Chondrocyte (in vitro differentiated cells): ENCODE measurements at places on chromosomes 7 and 10. TPM values are rescaled to one million over a fixed set of nuclear protein-coding genes. Genes with fewer than 3 reads are reported as not detected.
A peak's percentile ranks its signal among the peaks of the same experiment; 100 is the strongest.

AOAH gene
- not detected in 3 replicates for total RNA-seq

C10orf143 gene
- 2.5 to 6.2 TPM (median 2.6 TPM) in 3 replicates for total RNA-seq

GPR158 gene
- total RNA-seq, result 0.08 to 0.39 TPM (median 0.10 TPM) in 3 replicates

SKAP2 gene
- 4.8 to 10.1 TPM (median 5.8 TPM) in 3 replicates for total RNA-seq

ATOH7 gene
- total RNA-seq, result not detected in 3 replicates

RAB19 gene
- total RNA-seq, result not detected in 3 replicates

NFKB2 gene
- 29.4 to 38.0 TPM (median 35.9 TPM) in 3 replicates for total RNA-seq

NRG3 gene
- total RNA-seq, result not detected in 3 replicates

- no peak for DNase-seq
- no peaks in the 10 kb centered on the region for H3K36me3 ChIP-seq
- H3K4me1 ChIP-seq, result peaks cover 6% of the 10 kb centered on the region
- no peak overlapping the region for H3K4me3 ChIP-seq
Observed at GRCh38 chr10:52746169-52746568, 26.4 kb downstream of the MBL2 start.

GRCh38 chr7:27172315-27172774, 1.8 kb downstream of the HOXA10 start:
- H3K36me3 ChIP-seq, result peaks cover 7% of the 10 kb centered on the region
- DNase-seq, result peak; percentile 67
- no peak overlapping the region for H3K4me3 ChIP-seq
- peaks cover 11% of the 10 kb centered on the region for H3K4me1 ChIP-seq

GRCh38 chr7:138072726-138073125, 3.5 kb upstream of the AKR1D1 start:
- no peak overlapping the region for H3K4me3 ChIP-seq
- DNase-seq, result no peak
- H3K4me1 ChIP-seq, result no peaks in the 10 kb centered on the region

DNA sequence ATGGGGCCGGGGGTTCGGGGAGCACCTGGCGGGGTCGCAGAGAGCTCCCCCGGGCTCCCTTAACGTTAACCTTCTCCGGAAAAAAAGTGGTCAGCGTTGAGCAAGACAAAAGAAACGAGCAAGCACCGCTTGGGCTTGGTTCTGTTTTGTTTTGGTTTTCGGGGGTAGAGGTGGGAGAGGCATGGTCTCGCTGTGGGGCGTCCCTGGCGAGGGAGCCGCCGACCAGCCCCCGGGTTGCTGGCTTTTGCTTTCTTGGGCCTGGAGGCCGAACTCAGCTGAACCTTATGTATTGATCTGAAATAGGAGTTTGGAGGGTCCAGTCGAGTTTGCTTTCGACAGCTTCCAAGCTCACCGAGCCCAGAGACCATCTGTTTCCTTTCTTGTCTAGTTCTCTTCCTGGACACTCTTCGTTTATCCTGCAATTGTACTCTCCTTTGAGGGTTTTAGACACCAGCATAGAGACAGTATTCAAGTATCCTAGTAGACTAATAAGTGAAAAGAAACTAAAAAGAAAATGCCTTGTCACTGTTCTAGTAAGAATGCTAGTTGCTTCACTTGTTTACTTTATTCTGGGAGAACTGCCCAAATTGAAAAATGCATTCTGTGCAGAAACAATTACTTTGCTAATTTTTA, 980 bp downstream of the FHIP2A start:
- peak overlapping the region; percentile 96 for H3K4me3 ChIP-seq
- DNase-seq, result no peak
- peaks cover 4% of the 10 kb centered on the region for H3K36me3 ChIP-seq
- H3K27me3 ChIP-seq, result no peaks in the 10 kb centered on the region
- peaks cover 65% of the 10 kb centered on the region for H3K4me1 ChIP-seq

GRCh38 chr10:88992921-88993524, 2.4 kb downstream of the FAS start:
- H3K36me3 ChIP-seq, result no peaks in the 10 kb centered on the region
- H3K4me3 ChIP-seq, result no peak overlapping the region
- no peak for DNase-seq
- peak overlapping the region; percentile 27 for H3K27ac ChIP-seq
- H3K27me3 ChIP-seq, result no peaks in the 10 kb centered on the region
- H3K4me1 ChIP-seq, result peaks cover 35% of the 10 kb centered on the region

GRCh38 chr7:111174510-111174909, 83.6 kb downstream of the LRRN3 start:
- H3K4me1 ChIP-seq, result peaks cover 13% of the 10 kb centered on the region
- H3K27ac ChIP-seq, result no peak overlapping the region
- H3K4me3 ChIP-seq, result no peak overlapping the region
- peaks cover 2% of the 10 kb centered on the region for H3K36me3 ChIP-seq
- no peaks in the 10 kb centered on the region for H3K27me3 ChIP-seq

DNA sequence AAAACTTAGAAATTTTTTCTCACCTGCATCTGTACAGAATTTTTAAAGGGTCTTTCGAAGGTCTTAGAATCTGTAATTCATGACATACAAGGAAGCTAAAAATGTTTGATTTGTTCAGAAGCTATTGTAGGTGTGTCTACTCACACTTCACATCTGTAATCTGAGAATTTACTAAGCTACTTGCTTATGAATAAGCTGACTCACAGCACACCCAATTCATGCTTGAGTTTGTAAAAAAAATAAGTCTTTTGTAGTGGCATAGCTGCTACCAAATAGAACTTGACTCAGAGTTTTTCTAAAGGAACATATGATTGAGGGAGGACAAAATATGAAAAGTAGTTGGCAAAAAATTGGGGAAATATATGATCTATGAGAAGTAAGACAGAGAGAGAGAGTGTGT, 12.7 kb upstream of the AGR2 start:
- no peak overlapping the region for H3K4me3 ChIP-seq
- H3K27ac ChIP-seq, result peak overlapping the region; percentile 1
- H3K36me3 ChIP-seq, result peaks cover 1% of the 10 kb centered on the region
- H3K27me3 ChIP-seq, result no peaks in the 10 kb centered on the region
- peaks cover 37% of the 10 kb centered on the region for H3K4me1 ChIP-seq

GRCh38 chr10:74888962-74889661, 62.7 kb downstream of the KAT6B start:
- no peaks in the 10 kb centered on the region for H3K27me3 ChIP-seq
- no peak overlapping the region for H3K27ac ChIP-seq
- DNase-seq, result no peak
- no peaks in the 10 kb centered on the region for H3K36me3 ChIP-seq

DNA sequence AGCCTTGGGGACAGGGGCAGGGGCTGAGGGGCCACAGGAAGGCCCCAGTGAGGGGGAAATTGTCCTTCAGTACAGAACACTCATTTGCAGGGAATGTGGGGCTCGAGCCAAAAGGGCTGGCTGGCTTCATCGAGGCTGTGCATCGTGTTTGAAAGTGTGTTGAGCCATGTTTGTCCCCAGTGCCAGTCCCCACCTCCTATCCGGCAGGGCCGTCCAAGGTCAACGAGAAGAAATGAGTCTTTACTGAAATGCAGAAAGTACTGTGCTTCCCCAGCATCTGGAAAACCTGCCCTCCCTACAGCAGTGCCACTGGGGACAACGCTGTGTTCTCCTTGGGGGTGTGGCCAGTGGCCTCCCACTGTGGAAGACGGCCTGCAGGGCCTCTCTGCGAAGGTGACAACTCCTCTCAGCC, 214.1 kb downstream of the KLF6 start:
- no peak for DNase-seq
- H3K27ac ChIP-seq, result peak overlapping the region; percentile 17
- no peak overlapping the region for H3K4me3 ChIP-seq
- H3K36me3 ChIP-seq, result no peaks in the 10 kb centered on the region

DNA sequence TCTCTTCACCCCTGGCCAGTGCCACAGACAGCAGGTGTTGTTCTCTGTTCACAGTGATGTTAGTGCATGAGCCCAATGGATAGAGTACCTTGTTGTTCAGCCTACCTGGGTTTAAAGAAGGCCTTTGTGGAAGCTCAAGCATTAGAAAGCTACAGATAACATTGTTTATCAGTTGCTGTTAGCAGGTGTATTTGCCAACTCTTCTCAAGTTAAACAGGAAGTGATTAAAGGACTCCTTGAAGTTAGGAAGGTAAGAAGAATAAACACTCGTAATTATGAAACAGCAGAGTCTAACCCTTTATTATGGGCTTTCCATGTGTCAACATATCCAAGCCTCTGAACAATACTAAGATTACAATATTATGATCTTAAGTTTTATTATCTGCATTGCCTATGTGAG, 25.9 kb downstream of the RGR start:
- no peak overlapping the region for H3K27ac ChIP-seq
- no peak overlapping the region for H3K4me3 ChIP-seq
- no peak for DNase-seq
- peaks cover 5% of the 10 kb centered on the region for H3K27me3 ChIP-seq
- H3K36me3 ChIP-seq, result no peaks in the 10 kb centered on the region

DNA sequence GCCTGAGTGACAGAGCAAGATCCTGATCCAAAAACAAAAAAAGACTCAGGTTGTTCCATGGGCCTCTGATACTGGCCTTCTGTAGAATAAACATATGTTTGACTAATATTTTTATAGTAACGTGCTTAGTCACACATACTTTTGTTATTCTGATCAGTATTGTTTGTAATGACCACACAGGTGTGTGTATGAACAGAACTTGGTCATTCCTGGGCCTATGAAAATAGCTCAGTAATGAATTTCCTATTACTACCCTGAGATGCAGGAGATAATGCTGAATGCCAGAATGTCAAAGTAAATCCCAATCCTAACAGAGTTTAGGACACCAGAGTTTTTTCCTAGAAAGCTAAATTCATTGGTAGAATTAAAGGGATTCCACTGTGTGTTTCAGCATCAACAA, 108.7 kb downstream of the DOCK4 start:
- peaks cover 2% of the 10 kb centered on the region for H3K36me3 ChIP-seq
- no peak overlapping the region for H3K27ac ChIP-seq
- no peak for DNase-seq
- H3K4me3 ChIP-seq, result no peak overlapping the region
- no peaks in the 10 kb centered on the region for H3K27me3 ChIP-seq
- H3K4me1 ChIP-seq, result peaks cover 25% of the 10 kb centered on the region

DNA sequence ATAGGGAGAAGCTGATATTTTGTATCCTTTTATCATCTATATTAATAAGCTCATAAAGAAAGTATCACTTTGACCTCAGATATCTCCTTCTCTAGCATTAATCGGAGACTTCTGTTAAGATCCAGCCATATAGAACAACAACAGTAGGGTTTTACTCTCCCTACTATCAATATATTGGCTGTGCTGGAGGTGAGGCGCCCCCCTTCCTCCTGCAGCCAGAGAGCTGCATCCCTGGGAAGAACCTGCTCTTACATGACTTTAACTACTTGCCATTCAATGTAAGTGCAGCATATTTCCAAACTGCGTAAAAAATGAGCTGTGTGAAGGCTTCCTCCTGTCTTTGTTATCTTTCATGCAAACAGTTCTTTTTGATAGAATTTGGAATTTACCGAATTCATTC, 247.8 kb downstream of the SDK1 start:
- no peak for DNase-seq
- H3K27ac ChIP-seq, result no peak overlapping the region
- no peaks in the 10 kb centered on the region for H3K36me3 ChIP-seq

DNA sequence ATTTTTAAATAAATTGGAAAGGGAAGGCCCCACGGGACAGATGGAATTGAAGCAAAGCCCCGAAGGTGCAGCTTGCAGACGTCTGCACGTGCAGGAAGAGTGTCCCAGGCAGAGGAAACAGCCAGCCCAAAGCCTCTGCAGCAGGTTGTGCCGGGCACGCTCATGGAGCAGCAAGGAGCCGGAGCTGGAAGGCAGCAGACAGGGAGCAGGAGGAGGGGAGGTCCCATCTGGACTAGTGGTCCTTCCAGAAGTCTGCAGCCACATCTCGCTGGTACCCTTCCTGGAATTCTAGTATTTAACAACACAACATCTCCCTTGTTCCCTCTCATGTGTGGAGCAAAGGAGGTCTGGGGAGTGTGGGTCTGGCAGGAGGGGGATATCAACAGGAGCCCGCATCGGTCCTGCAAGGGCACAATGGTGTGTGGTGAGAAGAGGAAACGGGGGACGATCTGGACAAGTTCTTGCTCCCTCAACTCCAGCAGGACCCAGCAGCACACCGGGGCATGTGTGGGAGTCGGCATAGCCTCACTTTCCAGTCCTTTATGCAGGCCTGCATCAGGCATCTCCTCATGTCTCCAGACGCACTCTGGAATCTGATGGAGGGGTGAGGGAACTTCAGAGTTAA, 169.3 kb downstream of the GRID1 start:
- no peaks in the 10 kb centered on the region for H3K4me1 ChIP-seq
- H3K4me3 ChIP-seq, result no peak overlapping the region
- no peaks in the 10 kb centered on the region for H3K36me3 ChIP-seq
- no peak overlapping the region for H3K27ac ChIP-seq
- no peak for DNase-seq
- peaks cover 13% of the 10 kb centered on the region for H3K27me3 ChIP-seq

DNA sequence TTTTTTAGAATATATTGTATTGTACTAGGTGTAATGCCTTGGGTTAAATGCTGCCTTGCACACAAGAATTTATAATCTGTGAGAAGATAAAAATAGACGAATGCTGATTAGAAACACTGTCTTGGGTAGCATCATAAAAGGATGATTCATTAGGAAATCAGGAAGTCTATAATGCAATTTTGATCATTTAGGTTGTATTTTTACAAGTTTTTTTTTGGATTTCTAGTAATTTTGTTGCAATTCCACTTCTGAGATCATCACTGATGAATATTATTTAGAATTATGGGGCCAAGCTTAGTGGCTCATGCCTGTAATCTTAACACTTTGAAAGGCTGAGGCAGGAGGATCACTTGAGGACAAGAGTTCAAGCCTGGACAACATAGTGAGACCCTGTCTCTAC, 29.6 kb downstream of the WBP1L start:
- peak overlapping the region; percentile 98 for H3K27ac ChIP-seq
- H3K4me3 ChIP-seq, result no peak overlapping the region
- no peak for DNase-seq
- peaks cover 78% of the 10 kb centered on the region for H3K4me1 ChIP-seq
